ENCODE measurements at places on chromosomes 12 and 14.

- no peak for DNase-seq
These were observed 103.9 kb upstream of the TMEM132C start for GRCh38 chr12:128163086-128163485.

DNA sequence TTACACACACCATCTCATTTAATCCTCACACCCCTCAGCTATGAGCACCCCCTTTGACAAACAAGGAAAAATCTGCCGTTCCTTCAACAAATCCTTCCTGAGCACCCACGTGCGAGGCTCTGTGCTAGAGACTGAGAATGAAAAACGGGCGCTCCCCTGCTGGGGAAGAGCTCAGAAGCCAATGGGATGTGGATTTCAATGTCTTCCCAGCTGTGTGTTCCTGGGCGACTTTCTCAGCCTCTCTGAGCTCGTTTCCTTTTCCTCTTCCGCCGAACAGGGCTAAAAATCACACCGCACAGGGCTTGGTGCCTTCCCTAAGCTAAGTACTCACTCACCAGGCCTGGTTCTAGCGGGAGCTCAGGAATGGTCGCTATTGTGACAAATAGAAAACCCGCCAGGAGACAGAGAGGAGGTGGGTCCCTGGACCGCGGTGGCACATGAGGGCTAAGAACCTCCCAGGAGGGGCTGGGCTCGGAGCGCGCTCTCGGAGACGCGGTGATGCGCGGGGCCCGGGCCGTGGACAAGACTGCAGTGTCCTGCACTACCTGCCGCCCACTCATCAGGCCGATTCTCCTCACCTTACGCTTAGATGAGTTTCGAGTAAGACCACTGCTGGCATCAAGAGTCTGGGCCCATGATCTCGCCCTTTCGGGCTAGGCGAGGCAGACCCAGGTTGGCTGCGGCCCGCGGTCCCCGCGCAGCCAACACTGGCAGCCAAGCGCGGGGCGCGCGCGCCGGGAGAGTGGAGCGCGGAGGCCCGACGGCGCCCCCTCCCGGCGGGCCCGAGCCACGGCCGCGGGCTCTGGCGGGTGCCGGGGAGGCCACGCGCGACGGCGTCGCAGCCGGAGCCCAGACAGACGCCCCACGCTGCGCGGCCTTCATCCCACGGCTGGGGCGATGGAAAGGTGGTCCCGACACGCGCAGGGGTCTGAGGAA is 17.0 kb downstream of the ZDHHC22 start:
- no peak for DNase-seq

GRCh38 chr14:38710881-38711280 is 392.2 kb downstream of the SEC23A start:
- no peak for DNase-seq

GRCh38 chr14:81655423-81656314 is 122.0 kb upstream of the SEL1L start:
- DNase-seq, result no peak

- no peak for DNase-seq
These were observed 57.9 kb downstream of the KDM2B start for GRCh38 chr12:121522971-121523370.
